ENCODE measurements at places on chromosomes 2 and 18.

DNA sequence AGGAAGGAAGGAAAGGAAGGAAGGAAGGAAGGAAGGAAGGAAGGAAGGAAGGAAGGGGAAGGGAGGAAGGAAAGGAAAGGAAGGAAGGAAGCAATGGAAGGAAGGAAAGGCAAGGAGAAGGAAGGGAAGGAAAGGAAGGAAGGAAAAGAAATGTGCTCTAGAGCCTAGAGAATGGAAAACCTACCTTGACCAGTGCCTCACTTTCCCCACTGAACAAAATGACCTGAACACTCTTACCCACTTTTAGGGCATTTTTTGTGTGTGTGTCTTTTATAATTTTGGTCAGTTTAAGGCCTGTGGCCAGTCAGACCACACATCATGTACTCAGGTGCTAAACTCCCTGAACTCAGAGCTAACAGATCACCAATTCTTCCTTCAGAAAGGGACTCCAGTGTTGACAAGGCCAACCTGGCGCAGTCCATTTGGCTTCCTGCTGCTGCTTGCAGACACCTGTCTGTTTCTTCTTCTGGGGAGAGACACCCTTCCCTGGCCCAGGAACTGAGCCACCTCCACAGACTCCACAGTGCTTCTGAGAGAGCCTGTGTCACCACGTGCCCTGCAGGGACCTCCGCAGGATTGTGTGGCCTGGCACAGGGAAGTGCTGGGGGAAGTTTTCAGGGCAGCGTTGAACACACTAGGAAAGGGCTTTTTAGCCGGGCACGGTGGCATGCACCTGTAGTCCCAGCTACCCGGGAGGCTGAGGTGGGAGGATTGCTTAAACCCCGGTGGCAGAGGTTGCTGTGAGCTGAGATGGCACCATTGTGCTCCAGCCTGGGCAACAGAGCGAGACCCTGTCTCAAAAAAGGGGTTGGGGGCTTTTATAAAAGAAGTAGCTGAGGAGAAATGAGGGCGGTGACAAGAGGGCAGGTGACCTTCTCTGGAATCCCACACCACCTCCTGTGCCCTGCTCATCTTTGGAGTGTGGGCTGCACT, 57.2 kb downstream of the DDX1 start:
- DNase-seq, result no peak

- DNase-seq, result no peak
These were observed 87.5 kb upstream of the PXDN start for GRCh38 chr2:1831620-1832367.

GRCh38 chr2:221154176-221154575, 417.9 kb downstream of the EPHA4 start:
- DNase-seq, result no peak

DNA sequence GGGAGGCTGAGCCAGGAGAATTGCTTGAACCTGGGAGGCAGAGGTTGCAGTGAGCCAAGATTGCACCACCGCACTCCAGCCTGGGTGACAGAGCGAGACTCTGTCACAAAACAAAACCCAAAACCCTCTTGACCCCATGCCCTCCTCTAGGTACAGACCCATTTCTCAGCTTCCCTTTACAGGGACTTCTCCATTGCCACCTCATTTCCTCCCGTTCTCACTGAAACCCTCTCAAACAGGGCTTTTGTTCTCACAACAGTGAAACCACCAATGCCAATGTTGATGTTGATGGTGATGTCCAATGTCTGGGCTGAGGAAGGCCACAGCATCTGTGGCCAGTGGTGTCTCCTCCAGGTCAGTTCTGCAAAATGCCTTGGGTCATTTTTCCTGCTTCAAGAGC, 69.0 kb upstream of the ZCCHC2 start:
- no peak for DNase-seq

DNA sequence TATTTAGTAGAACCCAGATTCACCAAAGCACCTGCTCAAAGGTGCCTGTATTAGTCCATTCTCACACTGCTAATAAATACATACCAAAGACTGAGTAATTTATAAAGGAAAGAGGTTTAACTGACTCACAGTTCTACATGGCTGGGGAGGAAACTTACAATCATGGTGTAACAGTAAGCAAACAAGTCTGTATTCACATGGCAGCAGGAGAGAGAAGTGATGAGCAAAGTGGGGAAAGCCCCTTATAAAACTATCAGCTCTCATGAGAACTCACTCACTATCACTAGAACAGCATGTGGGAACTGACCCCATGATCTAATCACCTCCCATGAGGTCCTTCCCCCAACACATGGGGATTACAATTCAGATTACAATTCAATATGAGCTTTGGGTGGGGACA, 28.0 kb upstream of the DDX18 start:
- DNase-seq, result no peak

DNA sequence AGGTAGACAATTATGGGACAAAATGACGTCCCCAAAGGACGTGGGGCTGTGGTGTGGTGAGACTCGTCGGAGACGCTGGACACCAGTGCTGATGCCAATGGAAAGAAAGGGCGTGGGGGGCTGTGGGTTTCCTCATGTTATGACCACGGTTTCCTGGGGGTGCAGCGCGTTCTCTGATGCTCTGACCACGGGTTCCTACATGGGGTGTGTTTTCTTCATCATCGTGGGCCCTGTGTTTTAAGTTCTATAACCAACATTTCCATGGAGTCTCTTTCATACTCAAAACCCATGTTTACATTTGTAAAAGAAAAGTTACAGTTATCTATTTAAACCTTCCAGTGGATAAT, 141.6 kb downstream of the RTP5 start:
- DNase-seq, result no peak

GRCh38 chr2:63866009-63866709, 24.5 kb downstream of the UGP2 start:
- DNase-seq, result no peak

DNA sequence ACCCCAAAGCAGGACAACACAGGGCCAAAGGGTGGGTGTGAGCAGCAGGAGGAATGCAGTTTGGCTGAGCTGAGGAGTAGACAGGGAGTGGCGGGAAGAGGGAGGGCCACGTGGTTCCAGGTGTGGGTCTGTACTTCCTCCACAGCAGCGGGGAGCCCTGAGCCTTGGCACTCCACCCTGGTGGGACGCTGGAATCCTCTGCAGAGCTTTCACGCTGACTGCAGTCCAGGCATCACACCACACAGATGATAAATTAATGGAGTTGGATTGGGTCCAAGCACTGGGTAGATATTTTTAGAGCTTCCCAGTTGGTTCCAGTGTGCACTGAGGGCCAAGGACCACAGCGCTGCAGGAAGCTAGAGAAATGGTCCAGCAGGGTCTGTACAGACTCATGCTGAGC, 67.0 kb upstream of the TMEM200C start:
- no peak for DNase-seq

- DNase-seq, result no peak
These were observed 100.8 kb upstream of the KCTD1 start for GRCh38 chr18:26649193-26649543.

- no peak for DNase-seq
These were observed 84.3 kb downstream of the UXS1 start for GRCh38 chr2:106109675-106110424.

- no peak for DNase-seq
These were observed 650 bp upstream of the AFG3L2 start for GRCh38 chr18:12377556-12378197.

DNA sequence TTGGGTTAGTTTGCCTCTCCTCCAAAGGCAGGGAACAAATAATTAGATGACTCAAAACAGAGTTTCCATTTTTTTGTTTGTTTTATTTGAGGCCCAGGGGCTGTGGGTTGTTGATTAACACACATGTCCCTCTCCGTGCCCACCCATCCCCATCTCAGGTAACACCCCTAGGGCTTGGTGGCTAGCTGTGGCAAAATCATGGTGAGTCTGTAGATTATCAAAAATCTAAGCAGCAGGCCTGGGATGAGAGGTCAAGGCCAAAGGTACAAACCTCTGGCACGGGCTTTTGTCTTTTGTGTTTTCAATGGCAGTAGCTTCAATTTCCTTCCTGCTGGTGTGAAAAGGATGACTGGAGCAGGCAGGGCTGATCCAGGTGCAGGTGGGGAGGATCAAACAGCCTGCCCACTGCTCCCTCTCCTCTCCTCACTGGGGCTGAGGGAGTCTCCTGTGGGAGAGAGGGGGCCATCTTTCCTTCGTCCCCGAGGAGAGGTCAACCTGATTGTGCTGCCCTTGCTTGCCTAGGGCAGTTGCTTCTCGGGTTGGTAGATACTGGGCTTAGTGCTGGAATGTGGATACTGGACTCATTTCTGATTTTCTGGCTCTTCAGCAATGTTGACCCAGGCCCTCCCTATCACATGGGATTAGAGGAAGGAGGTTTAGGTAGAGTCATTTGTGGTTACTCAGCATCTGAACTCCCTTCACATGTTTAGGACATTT, 31.9 kb upstream of the EML4 start:
- no peak for DNase-seq

GRCh38 chr2:32993005-32993539, 46.3 kb downstream of the LTBP1 start:
- no peak for DNase-seq
